Stimulated activated CD8-positive, alpha-beta memory T cell treated with anti-CD3 and anti-CD28 coated beads, Interleukin-4, amount 100 ng/mL, for 4 hours (primary cell): ENCODE measurements at places on chromosomes 1 and 21.

DNA sequence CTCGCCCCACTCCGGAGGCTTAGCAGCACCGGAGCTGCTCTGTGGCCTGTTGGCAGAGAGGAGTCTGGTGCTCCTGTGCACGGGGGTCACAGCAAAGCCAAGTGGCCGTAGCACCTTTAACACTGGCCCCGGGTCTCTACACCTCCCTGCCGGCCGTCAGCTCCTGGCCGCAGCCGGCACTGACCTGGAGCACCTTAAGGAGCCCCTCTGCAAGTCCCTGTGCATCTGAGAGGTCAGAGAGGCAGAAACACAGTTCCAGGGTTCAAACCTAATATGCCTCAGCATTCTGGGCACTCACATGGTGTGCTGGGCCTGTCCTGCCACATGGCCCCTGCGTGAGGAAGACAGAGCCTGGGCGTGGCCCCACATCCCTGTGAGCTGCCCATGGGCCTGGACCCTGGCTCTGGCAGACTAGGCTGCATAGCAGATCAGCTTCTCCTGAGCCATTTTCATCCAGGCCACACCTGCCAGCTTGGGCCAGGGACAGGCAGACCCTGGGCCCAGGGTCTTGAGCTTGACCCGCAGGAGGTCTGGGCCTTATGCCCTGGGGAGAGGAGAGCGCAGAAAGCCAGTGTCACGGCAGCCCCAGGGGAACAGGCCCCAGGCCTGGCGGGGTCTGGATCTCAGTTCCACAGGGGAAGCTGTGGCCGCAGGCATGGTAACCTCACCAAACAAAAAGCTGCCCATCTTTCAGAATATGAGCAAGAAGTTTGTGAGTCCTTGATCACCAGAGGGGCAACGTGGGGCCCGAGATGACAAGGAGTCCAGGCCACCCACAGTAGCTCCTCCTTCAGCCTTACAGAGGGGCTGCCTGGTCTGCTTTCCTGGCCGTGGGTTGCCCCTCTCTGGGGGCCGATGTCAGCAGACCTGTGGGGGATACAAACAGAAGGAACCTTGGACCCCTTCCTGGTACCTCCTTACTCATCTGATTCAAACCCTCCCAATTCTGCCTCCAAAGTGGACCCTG is 146.0 kb upstream of the COL6A1 start:
- DNase-seq, result no peak

GRCh38 chr1:50423670-50424000 is 392 bp upstream of the DMRTA2 start:
- DNase-seq, result no peak

DNA sequence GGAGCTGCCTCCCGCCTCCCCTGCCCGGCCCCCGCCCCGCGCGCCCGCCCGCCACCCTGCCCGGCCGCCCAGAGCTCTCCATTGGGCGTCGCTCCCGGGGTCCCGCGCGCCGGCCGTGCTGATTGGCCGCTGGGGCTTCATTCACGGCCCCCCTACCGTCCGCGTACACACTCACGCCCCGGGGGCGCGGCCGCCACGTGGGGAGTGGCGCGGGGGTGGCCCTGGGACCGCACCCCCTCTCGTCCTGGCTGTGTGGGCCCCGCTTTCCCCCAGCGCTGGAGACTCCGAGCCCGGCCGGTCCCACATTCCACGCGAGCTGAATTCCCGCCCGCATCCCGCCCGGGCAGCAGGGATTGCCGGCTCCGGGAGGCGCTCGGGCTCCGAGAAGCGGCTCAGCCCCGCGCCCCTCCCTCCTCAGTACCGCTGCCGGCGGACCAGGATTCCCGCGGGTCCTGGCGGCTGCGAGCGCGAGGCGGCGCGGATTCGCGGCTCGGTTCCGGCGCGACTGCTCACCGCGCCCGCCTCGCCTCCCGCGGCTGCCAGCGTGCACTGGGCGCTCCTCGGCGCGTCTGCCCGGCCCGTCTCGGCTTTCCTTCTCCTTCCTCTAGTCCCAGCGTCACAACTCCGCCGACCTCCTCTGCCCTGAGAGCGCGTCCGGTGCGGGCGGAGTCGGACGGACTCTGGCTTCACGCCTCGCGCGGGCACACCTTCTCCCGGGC is 450 bp upstream of the POU3F1 start:
- peak; percentile 71 for DNase-seq

DNA sequence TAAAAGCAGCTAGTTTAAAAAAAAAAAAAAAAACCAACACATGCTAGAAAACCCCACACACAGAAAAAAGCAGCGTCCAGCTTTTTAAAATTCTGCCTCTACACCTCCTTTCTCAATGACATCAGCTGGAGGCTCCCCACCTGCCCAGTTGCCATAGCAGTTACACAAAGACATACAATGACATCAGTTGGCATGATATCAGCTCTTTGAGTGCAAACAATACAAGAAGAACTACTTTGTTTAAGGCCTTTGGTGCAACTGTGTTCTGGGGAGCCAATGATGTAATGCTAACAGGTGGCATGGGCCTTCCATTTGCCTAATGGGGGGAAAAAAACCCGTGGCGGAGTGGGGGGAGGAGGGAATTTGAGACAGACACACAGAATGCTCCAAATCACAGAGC is 32.9 kb downstream of the DUSP10 start:
- no peak for DNase-seq

DNA sequence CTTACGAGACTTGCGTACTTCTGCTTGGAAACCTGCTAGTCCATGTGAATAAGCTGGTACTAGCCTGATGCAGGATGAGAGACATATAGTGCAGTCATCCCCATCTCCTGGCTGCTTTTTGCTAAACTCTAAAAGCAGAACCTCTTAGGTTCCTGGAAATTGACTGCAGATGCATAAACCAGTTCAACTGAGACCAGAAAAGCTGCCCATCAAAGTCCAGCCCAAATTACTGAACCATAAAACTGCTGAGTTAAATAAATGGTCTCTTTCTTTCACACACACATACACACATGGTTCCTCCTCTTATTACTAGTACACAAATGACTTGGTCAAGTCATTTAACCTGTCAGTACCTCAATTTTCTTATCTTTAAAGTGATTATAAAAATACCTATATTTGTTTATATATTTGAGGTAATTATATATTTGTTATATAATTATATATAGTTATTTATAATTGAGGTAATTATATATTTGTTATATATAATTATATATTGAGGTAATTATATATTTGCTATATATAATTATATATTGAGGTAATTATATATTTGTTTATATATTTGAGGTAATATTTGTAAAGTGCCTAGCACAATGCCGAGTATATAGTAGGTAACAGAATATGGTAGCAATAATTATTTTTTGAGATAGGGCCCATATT is 25.2 kb upstream of the RABGAP1L start:
- no peak for DNase-seq

GRCh38 chr1:85027242-85027983 is 20.9 kb downstream of the MCOLN3 start:
- DNase-seq, result no peak

DNA sequence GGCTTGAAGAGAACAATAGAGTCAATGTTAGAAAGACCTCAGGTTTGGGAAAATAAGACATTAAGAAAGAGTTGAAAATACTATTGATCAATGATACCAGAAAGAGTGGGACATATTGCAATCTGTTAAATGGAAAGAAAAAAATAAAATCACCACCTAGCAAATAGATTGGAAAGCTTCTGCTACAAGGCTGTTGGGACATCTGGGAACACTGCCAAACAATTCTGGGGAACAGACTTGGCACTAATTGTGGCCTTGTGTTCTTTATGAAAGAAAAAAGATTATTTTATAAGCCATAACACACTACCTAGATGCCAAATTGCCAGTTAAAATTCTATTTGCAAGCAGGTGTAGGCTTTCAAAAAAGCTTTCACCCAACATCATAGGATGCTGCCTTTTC is 137.8 kb downstream of the TSEN15 start:
- DNase-seq, result no peak
